Activated CD4-positive, alpha-beta T cell treated with anti-CD3 and anti-CD28 coated beads for 36 hours (primary cell): ENCODE measurements at places on chromosomes 16 and 17.

DNA sequence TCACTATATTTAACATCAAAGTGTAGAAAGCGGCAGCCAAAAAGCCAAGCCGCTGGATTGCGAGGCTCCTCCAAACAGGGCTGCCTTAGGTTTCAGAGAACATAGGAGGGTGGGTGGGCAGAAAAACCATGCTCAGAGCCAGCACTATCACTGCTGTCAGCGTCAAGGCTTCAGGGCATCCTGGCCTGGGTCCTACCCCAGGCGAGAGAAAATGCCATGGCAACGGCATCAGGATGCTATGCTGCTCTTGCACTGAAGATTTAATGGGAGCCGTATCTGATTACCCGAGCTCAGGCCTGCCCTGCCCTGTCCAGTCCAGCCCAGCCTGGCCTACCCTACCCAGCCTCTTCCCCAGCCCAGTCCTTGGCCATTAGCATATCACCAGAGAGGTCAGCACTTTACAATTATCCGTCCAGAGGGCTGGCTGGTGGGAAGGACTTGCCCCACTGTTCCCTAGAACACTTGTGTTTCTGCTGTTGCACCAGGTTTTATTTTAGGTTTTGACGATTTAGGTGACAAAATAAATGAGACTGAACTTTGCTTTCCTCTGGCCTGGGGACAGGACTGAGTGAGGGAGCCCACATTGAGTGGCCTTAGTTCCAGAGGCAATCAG is 61.1 kb downstream of the TOM1L2 start:
- no peak for DNase-seq

- no peak for DNase-seq
These were observed 46.8 kb downstream of the TMEM235 start for GRCh38 chr17:78278139-78278741.

DNA sequence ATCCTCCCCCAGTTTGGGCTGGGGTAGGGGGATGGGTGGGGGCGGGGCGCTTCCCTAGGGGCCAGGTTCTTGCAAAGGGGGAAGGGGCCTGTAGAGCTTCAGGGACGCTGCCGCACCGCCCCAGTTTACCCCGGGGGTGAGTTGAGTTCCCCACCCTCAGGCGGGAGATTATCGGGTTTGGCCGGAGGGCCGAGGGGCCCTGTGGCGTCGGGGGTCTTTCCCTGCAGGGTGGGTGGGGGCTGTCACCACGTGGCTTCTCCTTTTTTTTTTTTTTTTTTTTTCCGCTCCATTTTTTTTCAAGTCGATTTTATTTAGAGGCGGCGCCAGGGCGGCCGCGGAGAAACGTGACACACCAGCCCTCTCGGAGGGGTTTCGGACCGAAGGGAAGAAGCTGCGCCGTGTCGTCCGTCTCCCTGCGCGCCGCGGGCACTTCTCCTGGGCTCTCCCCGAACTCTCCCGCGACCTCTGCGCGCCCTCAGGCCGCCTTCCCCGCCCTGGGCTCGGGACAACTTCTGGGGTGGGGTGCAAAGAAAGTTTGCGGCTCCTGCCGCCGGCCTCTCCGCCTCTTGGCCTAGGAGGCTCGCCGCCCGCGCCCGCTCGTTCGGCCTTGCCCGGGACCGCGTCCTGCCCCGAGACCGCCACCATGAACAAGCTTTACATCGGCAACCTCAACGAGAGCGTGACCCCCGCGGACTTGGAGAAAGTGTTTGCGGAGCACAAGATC is at the start of gene IGF2BP1:
Gene IGF2BP1 (plus strand): TSS at position 283 of the 724 bp plus-strand sequence. CDS start 361 bp downstream, at position 644.
- DNase-seq = peak; percentile 51

- DNase-seq = peak; percentile 97
These were observed 13.7 kb upstream of the CNGB1 start for GRCh38 chr16:57984443-57985203.

DNA sequence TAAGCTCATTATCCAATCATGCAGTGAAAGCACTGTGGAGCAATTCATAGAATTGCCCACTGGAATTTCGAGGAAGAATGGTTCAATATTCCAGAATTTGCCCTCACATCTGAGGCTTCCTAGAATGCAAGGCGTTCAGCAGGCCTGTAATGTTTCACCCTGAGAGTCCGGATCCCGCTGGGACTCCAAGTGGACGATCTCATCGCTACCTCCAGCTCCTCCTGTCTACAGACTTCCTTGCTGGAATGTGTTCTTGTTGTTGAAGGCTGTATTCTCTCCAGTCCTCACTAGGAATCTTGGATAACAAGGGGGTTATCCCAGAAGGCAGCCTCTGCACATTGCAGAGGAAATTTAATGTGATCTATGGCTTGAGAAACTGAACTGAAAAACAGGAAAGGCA is 7.8 kb downstream of the SLC47A1 start:
- no peak for DNase-seq

- DNase-seq = no peak
These were observed 10.6 kb upstream of the PSMC5 start for GRCh38 chr17:63816669-63817068.

GRCh38 chr16:67464565-67464964 is 16.4 kb downstream of the ATP6V0D1 start:
- no peak for DNase-seq

GRCh38 chr17:27622986-27623385 is 8.0 kb upstream of the LGALS9 start:
- no peak for DNase-seq

DNA sequence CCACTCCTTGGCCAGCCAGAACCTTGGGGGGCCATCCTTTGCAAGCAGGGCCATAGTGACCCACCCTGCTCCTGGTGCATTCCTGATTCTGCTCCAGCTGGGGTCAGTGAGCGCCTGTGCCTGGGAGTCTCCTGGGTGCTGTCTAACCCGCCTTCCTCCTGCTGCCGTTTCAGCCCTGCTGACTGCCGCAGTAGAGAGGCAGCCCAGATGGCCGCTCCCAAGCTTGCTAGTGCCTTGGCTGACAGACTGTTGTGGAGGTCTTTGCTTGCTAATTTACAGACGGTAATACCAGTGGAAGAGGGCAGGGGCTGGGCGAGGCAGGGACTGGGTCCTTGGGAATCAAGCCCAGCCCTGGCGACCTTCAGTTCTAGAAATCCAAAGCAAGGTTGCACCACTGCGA is 99.6 kb downstream of the SOCS1 start:
- no peak for DNase-seq

GRCh38 chr16:27775254-27775653 is 225.3 kb downstream of the KATNIP start:
- no peak for DNase-seq

DNA sequence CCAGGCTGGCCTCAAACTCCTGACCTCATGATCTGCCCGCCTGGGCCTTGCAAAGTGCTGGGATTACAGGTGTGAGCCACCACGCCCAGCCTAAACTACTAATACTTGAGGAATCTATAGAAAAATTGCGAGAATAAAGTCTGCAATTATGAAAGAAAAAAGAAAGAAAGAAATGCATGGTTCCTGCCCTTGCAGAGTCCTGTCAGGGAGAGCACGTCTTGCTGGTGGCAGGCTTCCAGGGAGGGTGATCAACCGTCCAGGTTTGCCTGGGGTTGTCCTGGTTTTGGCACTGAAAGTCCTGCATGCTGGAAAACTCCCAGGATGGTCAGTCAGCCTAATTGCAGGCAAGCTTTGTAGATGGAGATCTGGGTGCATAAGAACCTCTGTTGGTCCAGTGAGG is 21.5 kb upstream of the KIFC3 start:
- DNase-seq = no peak

- DNase-seq = no peak
These were observed 6.7 kb upstream of the TMEM88 start for GRCh38 chr17:7848131-7848579.

- peak; percentile 51 for DNase-seq
These were observed at the start of gene ZNF768 for GRCh38 chr16:30526137-30526822. Gene ZNF768 (minus strand): TSS chr16:30526566. CDS start chr16:30526413, 153 bp downstream.

DNA sequence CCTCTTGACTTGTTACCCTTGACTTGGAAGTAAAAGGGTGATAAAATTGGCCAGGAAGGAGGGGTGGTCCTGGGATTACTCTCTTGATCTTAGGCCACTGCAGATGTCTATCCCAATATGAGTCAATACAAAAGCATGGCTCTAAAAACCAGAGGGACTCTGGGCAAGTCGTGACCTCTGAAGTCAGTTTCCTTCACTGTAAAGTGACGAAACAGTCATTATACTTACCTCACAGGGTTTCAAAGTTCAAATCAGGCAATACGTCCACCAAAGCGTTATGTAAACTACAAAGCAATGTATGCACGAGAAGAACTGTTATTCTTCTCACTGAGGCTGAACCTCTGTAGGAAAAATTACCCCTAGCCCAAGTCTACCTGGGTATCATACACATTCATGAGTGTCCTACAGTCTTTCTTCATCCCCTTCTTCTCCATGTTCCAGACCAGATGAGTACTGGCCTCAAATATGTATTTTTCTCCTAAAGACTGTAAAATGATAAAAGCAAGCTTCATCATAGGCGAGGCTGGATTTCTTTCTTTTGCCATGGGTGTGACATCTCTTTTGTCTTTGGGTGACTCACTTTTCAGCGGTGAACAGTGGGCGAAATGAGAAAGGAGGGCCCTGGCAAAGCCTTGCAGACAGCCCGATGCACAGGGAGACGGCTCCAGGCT is 34.5 kb upstream of the CLEC18B start:
- DNase-seq = no peak

GRCh38 chr17:81831563-81831956 is 1.5 kb downstream of the MCRIP1 start:
- peak; percentile 42 for DNase-seq

- DNase-seq = no peak
These were observed 111.3 kb upstream of the SMURF2 start for GRCh38 chr17:64773386-64773835.

DNA sequence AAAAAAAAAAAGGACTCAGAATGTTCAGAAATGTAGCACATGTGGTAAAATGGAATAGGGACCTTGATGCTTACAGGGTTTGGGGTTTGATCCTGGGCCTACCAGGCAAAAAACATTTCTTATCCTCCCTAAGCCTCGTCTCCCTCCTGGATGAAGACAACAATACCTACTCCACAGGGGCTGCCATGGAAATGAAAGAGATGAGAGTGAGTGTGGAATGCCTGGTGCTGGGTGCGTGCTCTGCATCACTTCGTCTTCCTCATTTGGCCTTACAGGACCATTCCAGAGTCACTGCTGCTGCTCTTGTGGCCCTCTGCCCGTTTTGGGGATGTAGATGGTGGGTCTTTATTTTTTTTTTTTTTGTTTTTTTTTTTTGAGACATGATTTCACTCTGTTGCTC is 692.9 kb upstream of the EEF2KMT start:
- DNase-seq = no peak

DNA sequence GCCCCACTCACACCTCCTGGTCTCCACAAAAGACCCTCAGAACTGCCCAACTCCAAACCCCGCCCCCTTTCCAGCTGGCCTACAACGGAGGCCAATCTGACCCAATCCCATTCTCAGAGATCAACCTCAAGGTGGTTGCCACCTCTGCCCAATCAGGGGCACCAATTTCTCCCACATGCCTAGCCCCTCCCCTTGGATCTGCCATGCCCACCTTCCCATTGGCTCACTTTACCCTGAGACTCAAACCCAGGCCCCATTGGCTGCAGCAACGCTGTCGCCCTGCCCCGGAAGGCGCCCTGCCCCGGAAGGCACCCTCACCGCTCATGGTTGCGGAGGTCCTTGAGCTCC is 10.6 kb downstream of the ZNF668 start:
- no peak for DNase-seq

DNA sequence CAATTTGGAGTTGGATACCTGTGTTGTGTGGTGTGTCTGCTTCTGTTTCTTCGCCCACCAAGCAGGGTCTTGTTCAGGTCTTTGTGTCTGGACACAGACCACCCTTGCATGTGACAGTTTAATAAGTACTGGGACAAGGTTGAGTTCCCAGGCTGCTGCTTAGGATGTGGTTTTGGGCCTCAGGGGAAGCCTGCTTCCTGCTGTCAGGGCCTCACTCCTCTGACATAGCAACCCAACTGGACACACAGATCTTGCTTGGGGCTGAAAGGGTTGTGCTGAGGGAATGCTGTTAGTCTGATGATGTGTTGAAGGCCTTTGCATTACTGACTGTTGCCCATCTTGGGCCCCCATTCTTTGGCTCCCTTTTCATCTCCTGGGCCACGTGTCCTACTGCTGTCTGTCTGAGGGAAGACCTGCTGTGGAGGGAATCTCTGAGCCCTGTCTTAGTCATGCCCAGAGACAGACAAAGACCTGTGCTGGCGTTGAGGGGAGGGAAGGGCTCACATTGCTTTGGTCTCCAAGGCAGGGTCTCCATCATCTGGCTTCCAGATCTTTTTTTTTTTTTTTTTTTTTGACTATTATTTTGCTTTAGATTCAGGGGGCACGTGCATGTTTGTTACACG is 4.7 kb upstream of the TGFB1I1 start:
- DNase-seq = no peak

GRCh38 chr16:426115-426905 is 861 bp downstream of the RAB11FIP3 start:
- DNase-seq = peak; percentile 32

GRCh38 chr16:15951852-15952251 is 2.4 kb downstream of the ABCC1 start:
- DNase-seq = no peak

GRCh38 chr17:73240561-73240960 is 21.1 kb downstream of the CPSF4L start:
- no peak for DNase-seq

DNA sequence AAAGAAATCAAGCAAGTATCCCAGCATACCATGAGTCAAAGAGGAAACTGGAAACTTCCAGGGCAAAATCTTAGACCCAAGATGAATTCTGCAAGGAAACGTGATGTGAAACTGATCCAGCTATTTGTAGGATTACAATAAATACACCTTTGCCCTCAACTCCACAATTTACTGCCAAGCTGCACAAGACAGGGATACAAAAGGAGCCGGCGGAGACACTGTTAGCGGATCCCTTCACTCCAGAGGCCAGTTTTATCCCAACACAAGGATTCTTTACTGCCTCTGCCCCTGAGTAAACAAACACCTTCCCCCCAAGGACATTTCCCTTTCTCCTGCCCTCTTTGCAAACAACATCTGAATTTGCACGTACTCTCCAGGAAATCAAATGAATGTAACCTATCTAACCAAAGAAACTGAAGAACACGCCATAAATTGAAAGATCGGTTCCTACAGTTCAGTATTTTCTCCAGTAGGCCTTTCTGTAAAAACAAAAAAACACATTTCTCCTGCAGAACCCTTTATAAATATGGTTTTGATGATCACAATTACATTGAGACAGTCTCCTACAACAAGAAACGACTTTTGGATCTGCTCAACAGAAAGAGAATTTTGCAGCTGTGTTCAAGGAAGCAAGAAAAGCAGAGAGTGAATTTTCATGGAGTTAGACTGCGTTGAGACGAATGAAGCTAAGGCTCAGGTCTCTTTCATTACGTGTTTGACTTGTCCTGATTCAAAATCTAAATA is 1.4 kb upstream of the CBX2 start:
- no peak for DNase-seq
